Mesenteric fat pad (tissue), 1 donor: ENCODE measurements at places on chromosomes 2 and 18.

DNA sequence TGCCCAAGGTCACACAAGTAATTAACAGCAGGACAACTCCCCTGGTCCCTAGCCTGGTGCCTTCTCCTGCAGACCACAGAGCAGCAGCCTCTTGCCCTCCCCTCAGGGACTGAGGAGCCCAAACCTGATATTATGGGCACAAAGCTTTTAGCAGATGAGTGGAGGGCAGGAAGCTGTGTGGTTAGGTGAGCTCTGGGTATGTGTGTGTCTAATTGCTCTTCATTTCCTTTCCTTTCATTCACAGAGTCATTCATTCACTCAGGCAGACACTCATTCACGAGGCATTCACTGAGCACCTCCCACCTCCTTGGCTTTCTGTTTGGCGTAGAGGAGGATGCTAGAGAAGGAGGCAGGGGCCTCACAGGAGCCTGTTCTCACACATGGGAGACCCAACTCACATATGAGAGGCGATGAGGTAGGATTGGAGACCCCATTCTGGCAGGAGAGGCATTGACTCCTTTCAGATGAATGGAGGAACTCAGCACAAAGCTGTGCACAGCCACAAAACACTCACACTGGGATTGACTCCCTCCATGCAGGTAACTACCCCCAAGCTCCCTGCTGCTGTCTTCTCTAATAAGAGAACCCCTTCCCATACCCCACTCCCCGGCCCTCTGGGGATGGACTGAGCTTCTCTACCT lies 306.8 kb upstream of the SKOR2 start:
- DNase-seq = no peak

- no peak for DNase-seq
These were observed 35.0 kb downstream of the STAT4 start for GRCh38 chr2:191115804-191116203.

DNA sequence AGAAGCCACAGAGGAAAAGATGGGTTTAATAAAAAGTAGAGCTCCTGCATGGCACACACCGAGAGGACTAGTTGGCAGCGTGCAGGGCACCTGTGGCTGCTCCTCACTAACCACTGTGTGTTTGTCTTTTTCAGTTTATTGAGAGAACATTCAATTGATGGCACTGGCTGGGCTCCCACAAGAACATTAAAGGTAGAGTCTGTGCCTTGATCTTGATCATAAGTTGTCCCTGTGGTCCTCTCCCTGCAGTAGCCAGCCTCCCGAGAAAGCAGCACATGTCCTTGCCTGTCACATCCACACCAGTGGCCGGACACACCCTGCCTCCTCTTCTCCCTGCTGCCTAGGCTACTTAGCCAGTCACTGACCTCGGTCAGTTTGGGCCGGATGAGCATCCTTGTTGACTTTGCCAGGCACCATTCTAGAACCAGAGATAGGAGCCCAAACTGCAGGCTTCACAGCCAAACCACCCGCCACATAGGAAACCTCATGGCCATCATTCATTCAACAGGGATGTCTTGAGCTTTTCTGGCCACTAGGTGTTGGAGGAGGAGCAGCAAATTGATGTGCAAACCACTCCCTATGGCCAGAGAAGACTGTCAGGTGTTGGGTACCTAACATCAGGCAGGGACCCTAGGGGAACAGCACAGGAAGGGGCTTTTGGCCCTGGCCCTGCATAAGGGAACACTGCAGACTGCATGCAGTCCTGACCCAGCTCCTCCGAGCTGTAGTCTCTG lies 30.2 kb upstream of the SCLY start:
- no peak for DNase-seq

GRCh38 chr2:19187323-19188020 lies 171.0 kb downstream of the OSR1 start:
- no peak for DNase-seq

- DNase-seq = no peak
These were observed 216.4 kb downstream of the STK39 start for GRCh38 chr2:168030862-168031624.

GRCh38 chr18:8121942-8122480 lies 487.2 kb upstream of the RAB12 start:
- DNase-seq = no peak

GRCh38 chr2:145748927-145749326 lies 1229.0 kb upstream of the ZEB2 start:
- no peak for DNase-seq
